ENCODE measurements at places on chromosomes 13 and 19.

DNA sequence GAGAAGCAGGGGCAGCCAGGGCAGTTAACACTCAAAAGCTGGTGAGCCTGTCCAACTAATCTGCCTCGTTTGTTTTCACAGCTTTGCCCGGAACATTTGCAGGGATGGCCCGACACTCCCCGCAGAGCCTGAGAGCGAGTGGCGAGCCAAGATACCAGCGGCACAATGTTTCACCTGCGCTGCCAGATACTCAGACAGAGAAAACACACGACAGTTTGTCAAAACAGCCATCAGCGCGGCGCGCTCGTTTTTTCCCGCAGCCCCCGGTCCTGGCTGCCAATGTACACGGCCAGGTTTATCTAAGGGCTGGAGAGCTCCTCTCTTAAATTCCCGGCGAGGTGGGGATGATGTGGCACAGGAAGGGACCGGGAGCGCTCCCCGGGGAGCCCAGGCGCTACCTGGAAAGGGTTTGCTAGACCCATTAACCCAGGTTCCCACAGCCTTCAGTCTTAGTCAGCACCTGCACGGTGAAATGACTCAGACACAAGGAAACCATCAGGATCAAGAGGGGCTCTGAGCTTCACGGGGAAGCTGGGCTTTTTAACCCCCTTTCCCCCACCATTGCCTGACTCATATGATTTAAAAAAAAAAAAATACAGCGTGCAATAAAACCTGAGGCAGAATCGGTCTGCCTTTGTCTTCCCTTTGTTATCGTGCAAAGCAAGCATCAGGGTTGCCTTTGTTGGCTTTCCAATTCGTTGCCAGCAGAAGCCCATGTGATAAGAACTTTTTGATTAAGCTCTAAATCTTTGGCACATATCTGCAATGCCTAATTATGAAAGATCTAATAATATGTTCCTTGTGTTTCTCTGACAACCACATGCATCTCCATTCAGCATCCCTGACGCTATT, 186.2 kb downstream of the EFNB2 start:
- DNase-seq, result no peak

DNA sequence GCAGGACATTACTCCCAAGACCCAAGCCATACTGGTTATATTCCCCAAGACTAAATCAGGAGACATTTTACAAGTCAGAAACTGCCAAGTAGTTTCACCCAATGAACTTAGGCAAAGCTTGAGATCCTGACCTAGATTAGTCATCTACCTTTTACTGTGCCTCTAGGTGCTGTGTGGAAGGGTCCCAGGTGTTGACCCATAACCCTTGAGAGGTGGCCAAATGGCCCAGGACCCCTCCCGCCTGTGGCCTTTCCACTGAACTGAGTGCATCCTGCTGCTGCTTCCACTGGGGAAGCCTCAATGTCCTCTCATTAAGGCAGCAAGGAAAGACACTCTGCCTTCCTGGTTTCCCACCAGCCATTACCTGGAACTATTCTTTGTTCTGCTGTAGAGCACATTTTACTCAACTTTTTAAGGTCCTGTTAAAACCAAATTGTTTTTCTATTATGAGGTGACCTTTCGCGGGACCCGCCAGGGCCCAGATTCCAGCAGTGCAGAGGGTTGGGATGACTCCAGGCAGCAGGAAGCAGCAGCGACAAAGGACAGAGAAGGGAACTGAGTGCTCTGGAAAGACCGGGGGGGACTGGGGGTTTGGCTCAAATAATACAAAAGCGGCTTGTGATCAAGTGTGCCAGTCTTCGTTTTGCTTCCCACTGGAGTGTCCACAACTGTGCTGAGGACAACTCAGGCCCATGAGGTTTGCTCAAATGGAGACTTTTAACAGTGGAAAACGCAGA, 27.1 kb downstream of the ANKRD10 start:
- no peak for DNase-seq

- no peak for DNase-seq
Observed at GRCh38 chr19:56091751-56092546, 29.1 kb downstream of the ZNF787 start.

DNA sequence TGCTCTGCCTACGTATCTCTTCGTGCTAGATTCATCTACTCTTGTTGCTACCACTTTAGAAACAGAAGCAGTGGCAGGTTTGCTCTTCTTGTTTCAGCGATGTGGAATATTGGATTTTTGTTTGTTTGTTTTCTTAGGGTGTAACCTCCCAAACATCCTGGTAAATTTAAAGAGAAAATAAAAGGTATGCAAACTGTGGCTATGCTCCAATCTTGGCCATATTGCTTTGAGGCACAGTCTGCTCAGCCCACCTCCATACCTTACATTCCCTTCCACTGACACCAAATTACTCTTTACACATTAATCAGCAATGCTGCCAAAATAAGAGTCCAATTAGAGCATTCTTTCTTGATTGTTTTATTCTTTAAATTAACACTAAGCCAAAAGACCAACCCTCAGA, 25.2 kb upstream of the UBL3 start:
- no peak for DNase-seq

DNA sequence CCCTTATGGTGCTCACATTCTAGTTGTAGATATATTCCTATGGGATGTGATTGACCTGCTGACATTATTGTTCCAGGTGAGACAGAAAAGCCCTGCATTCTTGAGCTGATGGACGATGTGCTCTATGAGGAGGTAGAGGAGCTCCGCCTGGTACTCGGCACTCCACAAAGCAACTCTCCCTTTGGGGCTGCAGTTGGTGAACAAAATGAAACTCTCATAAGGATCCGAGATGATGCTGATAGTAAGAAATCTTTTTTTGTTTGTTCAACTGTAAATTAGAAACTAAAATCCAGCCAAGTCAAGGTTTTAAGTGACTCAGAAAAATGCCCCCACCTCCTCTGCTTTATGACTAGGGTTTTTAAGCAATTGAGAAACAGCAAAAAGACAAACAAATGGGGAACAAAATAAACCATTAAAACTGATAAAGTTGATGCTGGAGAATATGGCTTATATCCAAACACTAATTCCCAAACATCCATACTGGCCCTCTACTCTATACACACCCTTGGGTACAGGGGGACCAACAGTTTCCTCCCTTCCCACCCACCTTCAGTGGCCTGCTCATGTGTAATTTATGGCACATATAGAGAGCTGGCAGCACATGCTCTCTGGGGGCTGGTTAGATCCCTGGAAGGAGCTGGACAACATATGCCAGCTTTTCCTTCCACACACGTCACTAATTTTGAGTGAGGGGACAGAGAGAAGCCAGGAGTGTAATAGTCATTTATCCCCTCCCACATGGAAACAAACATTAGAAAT, 139.6 kb downstream of the STOML3 start:
- DNase-seq, result no peak

DNA sequence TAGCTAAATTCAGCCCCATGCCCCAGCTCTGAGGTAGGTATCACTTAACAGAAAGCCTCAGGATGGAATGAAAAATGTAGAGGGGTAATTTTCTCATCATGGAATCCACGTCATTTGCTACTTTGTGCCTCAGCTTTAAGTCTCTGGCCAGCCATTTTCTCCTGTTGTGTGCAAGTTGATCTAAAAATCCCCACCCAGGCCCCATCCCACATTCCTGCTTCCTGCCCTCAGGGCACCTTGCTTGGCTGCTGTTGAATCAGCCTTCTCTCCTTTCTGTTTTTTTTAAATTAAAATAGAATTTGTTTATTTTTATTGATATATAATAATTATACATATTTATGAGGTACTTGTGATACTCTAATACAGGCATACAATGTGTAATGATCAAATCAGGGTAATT, 179.9 kb upstream of the TSHZ3 start:
- no peak for DNase-seq

- no peak for DNase-seq
Observed at GRCh38 chr13:59043016-59043415, 1120.7 kb downstream of the DIAPH3 start.

- no peak for DNase-seq
Observed at GRCh38 chr19:10911579-10912363, 16.7 kb downstream of the YIPF2 start.

- no peak for DNase-seq
Observed at GRCh38 chr19:3792114-3792513, 5.9 kb upstream of the MATK start.

DNA sequence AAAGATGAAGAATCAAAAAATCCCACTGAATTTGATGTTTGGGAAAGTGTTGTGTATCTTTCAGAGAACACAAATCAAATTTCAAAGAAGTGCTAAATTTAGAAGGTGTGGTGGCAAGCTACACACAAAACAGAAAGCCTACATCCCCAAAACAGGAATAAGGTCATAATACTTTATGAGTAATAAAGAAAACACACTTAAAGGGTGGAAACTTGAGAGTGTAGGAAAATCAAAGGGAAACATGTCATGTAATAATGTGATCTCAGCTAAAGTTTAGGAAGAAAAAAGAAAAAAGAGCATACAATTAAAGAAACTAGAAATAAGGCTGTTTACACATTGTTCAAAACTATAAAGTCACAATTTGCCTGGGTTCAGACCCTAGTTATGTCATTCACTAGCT, 668.7 kb downstream of the PCDH17 start:
- no peak for DNase-seq

GRCh38 chr13:37984357-37984756, 114.8 kb upstream of the TRPC4 start:
- DNase-seq, result no peak

DNA sequence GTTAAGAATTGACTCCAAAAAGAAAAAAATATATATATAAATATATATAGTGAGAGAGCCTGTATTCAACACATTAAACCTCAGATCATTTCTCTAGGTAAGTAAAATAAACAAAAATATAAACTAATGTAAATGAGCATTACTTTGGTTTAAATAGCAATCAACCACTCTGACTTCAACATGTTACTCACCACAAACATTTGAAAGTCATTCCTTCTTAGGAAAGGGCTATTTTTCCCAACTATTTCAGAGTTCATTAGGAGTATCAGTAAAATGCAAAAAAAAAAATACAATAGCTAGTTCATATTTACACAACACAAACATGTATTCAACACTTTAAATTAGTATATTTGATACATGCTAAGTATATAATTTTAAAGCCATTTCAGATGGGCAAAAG, 40.5 kb downstream of the KLF12 start:
- no peak for DNase-seq

DNA sequence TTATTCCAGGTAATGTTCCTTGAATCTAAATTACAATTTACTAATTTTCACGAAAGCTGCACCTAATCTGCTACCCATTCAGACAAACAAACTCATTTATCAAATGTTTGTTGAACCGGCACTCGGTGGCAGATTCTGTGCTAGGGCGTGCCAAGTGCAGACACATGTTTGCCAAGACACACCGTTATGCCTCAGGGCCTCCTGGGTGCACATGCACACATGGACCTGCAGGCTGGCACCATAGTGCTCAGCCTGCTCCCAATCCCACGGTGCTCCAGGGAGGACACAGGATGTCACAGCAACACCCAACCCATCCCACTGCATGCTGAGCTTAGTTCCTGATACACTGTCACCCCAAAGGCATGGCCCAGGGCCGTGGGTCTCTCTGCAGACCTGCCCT, 7.7 kb downstream of the SCGB2B2 start:
- no peak for DNase-seq

DNA sequence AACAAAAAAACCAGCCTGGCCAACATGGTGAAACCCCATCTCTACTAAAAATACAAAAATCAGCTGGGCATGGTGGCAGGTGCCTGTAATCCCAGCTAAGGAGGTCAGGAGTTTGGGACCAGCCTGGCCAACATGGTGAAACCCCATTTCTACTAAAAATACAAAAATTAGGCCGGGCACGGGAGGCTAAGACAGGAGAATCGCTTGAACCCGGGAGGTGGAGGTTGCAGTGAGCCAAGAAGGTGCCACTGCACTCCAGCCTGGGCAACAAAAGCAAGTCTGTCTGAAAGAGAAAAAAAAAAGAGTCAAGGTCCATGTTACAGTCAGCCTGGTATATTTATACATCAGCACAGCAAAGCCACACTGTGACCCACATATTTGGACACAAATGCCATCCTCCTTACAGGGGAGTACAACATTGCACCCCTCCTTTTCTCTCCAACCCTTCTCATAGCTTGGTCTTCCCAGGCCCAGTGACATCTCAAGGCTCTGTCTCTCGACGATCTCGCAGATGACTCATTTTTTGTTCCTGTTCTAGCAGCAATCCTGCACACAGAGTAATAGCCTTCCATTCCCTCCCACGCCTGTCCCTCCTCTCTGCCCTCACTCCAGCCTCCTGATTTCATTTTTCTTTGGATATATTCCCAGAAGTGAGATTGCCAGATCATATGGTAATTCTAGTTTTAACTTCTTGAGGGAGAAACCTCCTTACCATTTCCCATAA, 21.0 kb upstream of the DPP9 start:
- no peak for DNase-seq

DNA sequence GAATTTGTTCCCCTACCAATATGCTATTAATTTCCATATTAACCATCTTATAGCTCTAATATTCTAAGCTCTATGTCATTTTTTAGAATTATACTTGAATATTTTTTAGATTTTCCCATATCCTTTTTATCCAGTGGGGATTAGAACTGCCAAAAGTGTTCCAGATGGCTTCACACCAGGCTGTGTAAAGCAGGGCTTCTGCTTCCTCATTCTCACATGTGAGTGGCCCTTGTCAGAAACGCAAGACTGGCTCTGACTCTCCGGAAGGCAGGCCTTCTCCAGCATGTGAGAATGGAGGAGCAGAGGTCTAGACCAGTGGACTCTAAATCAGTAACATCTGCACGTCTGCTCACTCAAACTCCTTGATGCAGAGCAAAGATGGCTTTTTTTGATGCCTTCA, 650.1 kb downstream of the FGF9 start:
- no peak for DNase-seq

- no peak for DNase-seq
Observed at GRCh38 chr13:109680930-109681329, 105.5 kb downstream of the IRS2 start.

GRCh38 chr19:9871626-9872338, 36.7 kb downstream of the PIN1 start:
- no peak for DNase-seq

DNA sequence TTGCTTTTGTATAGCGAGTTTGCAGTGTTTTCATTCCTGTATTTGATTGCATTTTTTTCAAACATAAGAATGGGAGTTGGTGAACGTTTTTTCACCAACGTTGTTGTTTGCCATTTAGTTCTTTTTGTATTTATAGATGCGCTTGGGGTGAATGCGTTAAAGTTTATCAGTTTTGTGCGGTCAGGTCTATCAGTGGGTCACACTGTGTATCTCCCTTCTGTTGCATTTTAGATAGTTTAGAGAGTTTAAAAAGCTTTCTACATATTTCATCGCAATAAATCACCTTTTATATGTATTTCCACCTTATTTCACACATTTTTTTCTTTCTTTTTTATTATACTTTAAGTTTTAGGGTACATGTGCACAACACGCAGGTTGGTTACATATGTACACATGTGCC, 16.4 kb downstream of the OR7A5 start:
- no peak for DNase-seq
